ENCODE measurements at places on chromosomes 2 and 18.

DNA sequence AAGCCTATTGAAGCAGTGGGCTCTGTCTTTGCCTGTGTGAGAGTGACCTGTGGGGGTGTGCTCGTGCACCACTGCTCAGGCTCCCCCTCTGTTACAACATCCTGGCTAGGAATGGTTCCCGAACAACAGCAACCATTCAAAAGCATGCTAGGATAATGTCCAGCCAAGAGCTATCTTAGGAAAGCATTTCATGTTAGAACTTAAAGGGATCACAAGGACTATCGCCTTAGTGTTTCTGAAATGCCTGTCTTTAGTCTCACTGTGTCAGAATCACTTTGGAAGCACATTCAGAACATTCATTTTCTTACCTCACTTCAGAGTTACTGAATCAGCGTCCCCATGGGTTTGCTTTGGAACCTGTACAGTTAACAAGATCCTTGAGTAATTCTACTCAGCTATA lies 134.9 kb upstream of the DSEL start:
- DNase-seq: no peak

GRCh38 chr18:23087352-23087751 lies 47.9 kb upstream of the CABLES1 start:
- no peak for DNase-seq

DNA sequence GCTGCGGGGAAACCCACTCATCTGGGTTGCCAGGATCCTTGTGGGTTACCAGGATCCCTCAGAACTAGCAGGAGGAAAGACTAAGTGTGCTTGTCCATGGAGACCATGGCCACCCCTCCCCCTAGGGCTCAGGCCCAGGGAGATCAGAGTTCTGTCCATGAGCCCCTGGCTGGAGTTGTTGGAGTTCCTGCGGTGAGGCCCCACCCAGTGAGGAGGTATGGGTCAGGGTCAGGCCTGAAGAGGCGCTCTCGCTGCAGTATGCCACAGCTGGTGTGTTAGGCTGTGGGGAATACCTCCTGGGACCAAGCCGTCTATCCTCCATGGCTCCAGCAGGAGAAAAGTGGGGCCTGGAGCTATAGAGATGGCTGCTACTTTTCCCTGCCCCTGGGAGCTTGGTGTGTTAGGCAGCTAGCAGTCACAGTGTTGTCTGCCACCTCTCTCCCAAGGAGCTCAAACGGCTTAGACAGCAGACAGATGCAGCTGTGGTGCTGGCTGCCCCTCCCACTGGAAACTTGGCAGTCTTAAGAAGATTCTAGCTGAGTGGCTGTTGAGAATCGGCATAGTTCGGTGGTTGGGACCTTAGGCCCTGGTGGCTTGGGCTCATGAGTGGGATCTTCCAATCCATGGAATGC lies 240.3 kb upstream of the CELF4 start:
- no peak for DNase-seq

GRCh38 chr2:14540015-14540414 lies 92.5 kb upstream of the LRATD1 start:
- no peak for DNase-seq

DNA sequence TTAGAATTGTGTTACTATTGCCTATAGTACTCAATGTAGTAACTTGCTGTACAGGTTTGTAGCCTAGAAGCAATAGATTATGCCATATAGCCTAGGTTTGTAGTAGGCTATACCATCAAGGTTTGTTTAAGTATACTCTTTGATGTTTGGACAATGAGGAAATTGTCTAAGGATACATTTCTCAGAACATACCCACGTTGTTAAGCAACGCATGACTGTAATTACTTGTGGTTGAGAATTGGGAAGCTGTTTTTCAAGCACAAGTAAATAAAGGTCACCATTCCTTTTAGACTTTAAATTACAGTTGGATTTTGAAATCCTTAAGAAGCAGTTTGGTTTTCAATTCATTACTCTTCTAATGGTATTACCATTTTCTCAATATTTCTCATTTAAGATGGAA lies 89.8 kb upstream of the KCNH7 start:
- DNase-seq: no peak

Data from stimulated activated CD8-positive, alpha-beta memory T cell treated with anti-CD3 and anti-CD28 coated beads, Interleukin-4, amount 100 ng/mL, for 4 hours (primary cell).